NCI-H1694 treated with DMSO at 0.1 percent for 48 hours (cell line): ENCODE measurements at places on chromosomes 1 and 21.
A peak's percentile ranks its signal among the peaks of the same experiment; 100 is the strongest.

GRCh38 chr21:40845441-40845995 is 1.4 kb downstream of the DSCAM start:
- DNase-seq, result no peak

DNA sequence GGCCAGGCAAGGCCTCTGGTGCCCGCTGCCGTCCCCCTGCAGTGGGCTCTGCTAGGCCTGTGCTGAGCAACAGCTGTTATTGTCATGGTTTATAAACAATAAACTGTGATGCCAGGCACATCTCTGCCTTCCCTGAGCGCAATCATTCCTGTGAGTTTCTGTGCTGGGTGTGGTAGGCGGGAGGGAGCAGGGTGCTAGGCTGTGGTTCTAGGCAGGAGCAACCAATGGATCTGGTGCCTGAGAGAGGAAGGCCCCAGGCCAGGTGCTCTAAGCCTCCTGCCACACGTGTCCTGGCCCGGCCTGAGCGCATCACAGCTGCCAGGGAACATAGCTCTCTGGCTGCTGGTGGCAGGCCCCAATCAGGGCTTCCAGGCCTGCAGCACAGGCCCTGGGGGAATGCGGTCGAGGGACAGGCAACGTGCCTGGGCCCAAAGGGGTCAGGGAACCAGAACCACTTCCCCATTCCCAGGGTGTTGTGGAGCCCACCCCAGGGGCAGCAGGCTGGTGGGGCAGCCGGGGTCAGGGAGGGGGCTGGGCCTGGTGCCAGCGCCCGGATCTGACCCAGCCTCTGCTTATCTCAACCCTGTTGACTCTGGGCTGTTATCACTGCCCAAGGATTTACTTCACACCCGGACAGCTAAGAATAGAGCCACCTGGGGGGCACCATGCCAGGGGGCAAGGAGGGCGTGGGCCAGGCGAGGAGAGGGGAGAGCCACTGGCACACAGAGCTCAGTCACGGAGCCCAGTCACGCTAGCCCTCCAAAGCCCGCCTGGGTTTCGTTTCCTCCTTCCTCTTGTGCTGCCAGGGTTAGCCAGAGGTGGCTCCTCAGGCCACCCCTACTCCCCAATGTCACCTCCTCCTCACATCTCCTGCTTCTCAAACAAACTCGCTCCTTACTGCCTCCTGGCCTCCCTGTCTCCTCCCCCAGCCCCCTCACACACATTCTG is 11.5 kb downstream of the TRIM46 start:
- peak; percentile 90 for DNase-seq

- DNase-seq, result no peak
These were observed 190.6 kb downstream of the DPYD start for GRCh38 chr1:97730271-97730670.

- no peak for DNase-seq
These were observed 120.2 kb downstream of the ZC3H11B start for GRCh38 chr1:219492717-219493116.

DNA sequence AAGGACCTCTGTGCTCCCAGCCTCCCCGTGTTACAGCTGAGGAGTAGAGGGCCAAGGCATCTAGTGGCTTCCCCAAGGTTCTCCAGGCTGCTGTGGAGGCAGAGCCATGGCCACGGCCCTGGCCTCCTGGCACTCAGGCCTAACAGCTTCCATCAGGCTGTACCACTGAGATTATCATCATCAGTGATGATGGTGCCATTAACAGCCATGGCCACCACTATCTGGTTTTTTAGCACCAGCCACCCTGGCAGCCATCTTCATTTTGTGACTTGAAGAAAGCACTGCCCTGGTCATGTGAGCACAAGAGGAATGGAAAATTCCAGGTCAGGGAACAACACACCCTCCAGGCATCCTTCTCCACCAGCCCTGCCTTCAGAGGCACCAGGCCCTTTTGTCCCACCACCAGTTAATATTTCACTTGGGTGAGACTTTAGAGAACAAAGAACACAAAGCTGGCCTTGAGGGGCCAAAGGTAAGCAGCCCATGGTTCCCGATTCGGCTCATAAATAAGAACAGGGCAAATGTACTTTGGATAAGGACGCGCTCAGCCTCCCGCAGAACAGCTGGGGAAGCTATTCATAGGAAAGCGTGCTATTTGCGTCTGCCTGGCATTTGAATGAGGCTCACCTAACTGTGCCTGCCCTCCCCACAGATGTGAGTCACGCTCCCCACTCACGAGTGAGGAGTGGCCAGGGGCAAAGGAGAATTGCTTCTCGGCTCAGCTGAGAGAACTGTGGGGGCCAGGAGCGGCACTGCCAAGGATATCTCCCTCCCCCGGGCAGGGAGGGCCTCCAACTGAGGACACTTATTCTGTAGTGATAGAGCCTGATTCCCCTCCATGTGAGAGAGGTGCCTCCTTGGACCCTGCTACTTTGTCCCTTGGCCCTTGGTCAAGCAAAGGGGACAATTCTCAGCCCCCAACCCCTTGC is 95.6 kb downstream of the CD58 start:
- DNase-seq, result no peak

DNA sequence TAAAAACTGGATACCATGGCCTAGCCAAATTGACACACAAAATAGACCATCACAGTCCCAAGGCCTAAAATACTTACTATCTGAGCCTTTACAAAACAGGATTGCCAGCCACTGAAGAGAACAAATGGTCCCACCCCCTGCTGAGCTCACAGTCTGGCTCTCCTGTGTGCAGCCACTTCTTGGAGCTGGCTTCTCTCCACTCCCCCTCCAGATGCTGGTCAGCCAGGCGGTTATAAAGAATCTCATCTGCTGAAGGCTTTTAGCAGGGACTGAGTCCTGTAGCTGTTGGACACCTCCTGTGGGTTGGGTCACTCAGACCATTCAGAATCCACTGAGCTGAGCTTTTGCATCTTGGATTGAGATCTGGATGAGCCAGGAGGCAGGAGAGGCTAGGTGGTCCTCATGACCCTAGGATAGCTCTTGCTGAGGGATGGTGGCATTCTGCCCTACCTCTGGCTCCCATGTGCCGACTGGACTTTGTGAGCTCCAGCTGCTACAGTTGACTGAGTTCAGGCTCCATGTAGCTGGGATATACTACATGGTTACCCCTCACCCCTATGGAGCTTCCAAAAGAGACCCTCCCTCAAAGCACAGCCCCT is 16.1 kb downstream of the OXCT2 start:
- peak; percentile 100 for DNase-seq

- DNase-seq, result no peak
These were observed 26.2 kb downstream of the TRIM67 start for GRCh38 chr1:231188072-231188471.
